NCI-H1092 (cell line): ENCODE measurements at places on chromosomes 1 and 21.

DNA sequence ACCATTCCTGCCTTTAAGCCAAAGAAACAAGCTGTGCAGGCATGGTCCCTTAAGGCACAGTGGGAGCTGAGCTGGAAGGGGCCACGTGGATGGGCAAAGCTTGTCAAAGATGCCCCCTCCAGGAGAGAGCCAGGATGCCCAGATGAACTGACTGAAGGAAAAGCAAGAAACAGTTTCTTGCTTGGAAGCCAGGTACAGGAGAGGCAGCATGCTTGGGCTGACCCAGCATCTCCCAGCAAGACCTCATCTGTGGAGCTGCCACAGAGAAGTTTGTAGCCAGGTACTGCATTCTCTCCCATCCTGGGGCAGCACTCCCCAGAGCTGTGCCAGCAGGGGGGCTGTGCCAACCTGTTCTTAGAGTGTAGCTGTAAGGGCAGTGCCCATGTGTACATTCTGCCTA is 1.3 kb upstream of the SLC50A1 start:
- no peak for DNase-seq

GRCh38 chr1:14710331-14710730 is 111.8 kb downstream of the KAZN start:
- no peak for DNase-seq

DNA sequence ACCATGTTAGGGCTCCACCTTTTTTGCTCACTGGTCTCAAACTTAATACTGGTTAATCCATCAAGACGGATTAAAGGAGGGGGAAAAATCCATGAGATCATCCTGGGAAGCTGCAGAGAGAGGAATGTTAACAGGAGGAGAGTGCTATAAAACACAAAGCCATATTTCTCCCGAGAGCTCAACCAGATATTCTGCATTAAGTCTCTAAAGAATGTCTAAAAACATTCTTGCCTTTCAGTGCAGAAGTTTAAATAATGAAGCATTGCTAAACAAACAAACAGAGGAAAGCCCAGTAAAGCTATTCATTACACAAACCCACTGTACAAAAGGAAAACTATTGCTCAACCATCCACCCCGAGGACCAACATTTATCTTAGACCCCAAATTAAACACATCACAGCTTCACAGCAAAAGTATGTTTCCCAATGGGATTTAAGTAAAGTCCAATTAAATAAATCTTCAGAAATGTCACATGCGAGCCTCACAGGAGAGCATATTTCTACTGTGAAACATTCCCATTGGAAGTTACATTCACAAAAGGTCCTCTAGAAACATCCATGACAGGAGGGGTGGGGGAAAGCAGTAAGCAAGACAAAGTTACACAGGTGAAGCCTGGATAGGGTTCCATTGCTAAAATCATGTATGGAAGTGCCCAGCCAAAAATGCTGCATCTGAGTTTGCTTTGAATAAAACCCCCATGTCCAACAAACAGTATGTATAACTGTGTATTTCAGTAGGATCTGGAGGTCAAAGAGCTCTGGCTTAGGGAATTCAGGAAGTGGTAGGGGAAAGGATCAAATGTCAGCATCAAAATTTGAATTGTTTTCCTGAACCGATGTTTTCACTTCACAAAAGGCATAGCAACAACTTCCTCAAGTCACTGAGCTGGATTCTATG is 23.3 kb downstream of the DUSP10 start:
- no peak for DNase-seq

GRCh38 chr1:6423321-6423999 is 1.1 kb upstream of the ESPN start:
- peak; percentile 57 for DNase-seq

DNA sequence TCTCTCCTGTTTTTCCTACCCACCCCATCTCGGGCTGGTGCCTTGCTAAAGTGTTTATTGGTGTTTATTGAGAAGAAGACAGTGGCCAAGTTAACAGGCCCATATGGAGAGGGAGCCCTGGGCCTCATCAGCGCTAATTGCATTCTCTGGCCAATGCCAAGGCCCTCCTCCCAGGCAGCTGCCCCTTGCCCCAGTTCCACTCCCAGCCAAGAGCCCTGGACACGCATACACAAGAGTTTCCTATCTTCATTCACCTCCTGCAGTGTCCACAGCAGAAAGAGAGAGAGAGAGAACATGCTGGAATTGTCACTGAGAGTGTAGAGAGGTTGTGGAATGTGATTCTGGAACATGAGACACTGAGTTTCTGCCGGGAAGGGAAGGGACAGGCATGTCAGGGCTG is 25.4 kb upstream of the VWA5B1 start:
- no peak for DNase-seq

- no peak for DNase-seq
Measured at GRCh38 chr1:11638121-11638520, 16.1 kb downstream of the FBXO2 start.

- DNase-seq: no peak
Measured at GRCh38 chr1:65178235-65178634, 30.2 kb downstream of the AK4 start.

DNA sequence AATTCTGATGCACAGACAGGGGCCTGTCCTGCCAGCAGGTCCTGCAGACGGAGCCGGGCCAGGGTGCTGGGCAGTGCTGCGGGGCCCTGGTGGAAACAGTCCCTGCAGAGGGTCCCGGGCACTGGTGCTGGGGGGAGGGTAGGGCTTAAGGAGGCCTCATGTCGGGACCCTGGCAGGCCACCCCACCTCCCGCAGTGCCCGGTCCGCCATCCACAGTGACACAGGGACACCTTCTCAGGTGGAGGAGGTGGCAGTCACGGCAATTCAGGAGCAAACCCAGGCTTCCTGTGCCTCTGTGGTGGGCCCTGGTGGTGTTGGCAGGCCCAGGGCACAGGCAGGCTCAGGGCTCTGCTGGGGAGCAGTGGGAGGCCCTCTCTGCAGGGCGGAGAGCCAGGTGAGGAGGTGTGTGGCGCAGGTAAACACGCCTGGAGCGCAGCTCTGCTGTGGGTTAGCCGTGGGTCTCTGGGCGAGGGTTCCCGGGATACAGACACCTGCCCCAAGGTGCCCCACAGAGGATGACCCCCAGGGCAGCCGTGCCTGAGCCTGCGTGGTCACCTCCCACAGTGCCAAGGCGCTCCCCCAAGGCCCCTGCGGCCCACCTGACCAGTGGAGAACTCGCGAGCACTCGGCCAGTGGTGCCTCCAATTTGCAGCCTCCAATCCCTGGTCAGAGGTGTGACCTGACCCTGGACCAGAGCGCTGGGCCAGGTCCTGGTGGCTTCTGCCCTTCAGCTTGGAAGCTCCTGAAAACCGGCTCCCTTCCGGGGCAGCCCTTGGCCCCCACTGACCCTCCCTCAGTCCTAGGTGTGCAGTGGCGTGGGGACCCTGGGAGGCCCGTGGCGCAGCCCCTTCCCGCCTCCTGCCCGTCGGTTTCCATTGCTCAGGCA is 19.2 kb downstream of the COL18A1 start:
- DNase-seq: no peak

GRCh38 chr1:63454269-63454668 is 68.8 kb downstream of the ITGB3BP start:
- no peak for DNase-seq

DNA sequence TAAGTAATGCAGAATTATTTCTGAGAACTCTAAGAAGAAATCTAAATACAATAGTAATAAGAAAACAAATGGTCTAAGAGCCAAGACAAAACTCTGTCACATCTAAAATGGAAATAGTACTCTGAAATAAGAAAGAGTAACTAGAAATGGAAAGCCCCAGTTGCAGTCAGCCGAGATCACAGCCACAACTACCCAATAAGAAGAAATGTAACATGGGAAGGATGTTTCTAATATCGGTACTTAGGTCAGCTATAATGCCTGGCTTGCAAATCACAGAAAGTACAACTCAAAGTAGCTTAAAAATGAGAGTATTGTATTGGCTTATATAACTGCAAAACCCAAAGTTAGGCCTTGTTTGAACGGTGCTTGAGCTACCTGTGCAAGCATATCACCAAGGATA is 58.6 kb upstream of the USP25 start:
- no peak for DNase-seq

DNA sequence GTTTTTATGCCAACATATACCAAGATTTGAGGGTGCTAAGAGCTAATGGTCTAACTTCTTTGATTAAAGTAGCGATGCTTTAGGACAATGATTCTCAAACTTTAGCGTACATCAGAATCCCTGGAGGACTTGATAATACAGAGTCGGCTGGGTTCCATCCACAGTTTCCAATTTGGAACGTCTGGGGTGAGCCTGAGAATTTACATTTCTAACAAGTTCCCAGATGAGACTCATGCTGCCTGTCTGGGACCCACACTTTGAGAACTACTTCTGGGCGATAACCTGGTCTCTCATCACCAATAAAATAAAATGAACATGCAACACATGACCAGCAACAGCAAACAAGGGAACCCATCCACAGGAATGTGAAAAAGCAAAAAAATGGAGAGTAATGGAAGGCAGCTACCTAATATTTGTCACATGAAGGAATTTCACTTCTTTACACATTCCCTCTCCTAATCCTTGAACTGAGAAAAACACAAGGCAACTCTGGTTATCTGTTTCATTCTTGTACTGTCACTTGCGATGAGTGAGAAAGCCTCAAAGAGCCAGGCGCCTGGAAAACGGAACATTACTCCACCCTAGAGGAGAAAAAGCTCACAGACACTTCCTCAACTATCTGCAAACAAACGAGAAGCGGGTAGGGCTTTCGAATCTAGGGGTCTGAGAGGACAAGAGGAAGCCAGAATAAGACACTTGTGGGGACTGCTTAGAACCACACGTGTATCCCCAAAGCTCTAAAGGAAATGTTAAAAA is 14.0 kb downstream of the HSF2BP start:
- DNase-seq: no peak

DNA sequence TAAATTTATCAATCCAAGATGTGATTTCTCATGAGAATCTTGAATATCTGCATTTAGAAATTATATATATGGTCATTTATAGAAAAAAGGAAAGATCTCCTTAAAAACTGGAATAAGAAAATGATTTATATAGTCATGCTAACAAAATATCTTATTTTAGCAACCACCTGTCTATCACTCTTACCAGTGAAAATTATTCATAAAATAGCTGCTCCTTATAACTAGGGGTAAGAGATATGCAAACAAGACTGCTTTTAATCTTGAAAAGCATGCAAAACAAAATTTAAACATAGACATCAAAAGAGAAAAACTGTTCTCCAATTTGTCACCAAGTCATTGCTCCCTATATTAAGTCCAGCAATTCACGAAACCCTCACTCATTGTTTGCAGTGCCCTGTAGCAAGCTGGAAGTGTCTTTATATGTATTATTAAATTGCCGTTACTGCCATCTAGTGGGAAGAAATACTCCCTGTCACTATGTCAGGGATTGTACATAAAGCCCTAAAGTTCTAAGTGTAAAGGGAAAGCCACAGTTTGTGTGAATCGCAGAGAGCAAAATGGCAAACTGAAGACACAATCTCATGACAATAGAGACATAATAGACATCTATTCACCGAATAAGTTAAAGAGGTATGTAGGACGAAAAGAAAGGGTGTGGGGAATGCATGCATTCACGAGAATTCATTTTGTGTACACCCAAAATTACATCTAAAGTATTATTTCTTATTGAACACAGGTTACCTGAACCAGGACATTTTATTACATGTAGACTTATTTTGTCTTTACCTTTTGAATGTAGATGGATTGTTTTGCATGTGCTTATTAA is 600.5 kb downstream of the USP25 start:
- DNase-seq: peak; percentile 77

GRCh38 chr1:241608379-241609033 is 31.7 kb downstream of the CHML start:
- no peak for DNase-seq

- DNase-seq: no peak
Measured at GRCh38 chr21:34520281-34520680, 8.3 kb upstream of the KCNE1 start.

DNA sequence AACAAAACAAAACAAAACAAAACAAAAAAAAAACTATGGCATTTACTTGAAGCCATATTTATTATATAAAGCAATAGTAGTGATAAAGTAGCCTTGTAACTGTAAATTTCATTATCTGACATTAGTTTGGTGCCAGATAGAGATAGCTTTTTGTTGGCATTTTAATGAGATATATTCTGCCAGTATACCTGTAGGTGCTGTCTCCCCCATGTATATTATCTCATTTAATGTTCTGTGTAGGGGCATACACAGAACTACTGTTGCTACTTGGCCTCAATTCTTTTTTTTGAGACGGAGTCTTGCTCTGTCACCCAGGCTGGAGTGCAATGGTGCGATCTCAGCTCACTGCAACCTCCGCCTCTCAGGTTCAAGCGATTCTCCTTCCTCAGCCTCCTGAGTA is 67.4 kb downstream of the TMEM200B start:
- no peak for DNase-seq

DNA sequence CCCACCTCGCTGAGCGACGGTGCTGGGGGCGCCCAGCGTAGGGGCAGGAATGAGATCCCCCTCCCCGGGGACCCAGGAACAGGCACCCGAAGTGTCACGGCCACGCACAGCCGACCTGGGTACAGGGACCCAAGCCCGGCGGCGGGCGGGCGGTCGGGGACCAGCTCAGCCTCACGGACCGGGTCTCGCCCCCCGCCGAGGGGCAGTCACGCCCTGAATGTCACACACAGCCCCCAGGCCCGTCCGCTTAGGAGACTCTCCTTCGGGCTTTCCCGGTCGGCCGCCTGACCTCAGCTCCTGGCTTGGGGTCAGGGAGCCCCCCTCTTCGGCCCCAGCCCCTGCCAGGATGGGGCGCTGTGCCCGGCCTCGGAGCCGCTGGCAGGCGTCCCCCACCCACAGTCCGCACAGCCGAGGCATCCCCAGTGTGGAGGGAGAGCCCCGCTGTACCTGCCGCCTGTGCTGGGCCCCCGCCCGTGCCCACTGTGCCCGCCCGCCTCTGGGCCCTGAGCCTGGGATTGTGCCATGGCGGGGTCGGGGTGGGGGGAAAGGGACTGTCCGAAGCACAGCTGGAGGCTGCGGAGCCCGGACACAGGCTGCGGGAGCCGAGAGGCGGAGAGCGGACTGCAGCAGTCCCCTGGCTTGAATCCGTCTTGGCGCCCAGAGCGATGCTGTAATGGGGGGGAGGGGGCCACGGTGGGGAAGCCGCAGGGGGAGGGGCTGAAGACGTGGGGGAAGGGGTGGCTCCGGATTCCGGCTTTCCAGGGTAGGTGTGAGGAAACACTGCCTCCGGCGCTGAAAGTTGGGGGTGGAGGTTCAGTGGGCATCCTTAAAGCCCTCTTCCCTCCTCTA is 627 bp upstream of the DLGAP3 start:
- DNase-seq: no peak

DNA sequence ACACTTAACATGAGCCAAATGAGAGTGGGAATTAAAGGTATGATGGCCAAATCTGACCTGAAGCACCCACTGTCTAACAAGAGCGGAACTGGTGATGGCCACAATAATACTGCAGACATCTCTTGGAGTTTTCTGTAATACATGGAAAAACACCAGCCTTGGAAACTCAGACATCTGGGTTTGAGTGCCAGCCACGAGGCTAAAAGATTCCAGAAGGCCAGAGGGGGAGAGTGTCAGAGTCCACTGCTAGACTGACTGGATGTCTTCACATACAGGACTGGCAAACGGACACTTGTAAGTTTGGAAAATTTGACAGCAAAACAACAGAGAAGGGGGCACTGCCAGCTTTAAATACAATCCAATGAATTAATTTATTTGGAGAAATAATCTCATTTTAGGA is 175.1 kb downstream of the ADSS2 start:
- DNase-seq: no peak
